Left lung (tissue), 14 donors: ENCODE measurements at places on chromosomes 6 and 20.

GRCh38 chr20:34701405-34702085 lies 2.6 kb upstream of the TP53INP2 start:
- no peak for DNase-seq

- no peak for DNase-seq
These were observed 14.8 kb downstream of the ARMC12 start for GRCh38 chr6:35751594-35751993.

GRCh38 chr20:14830466-14830865 lies 493.1 kb upstream of the FLRT3 start:
- no peak for DNase-seq

- DNase-seq, result no peak
These were observed 11.2 kb downstream of the SLC22A1 start for GRCh38 chr6:160132776-160133338.

DNA sequence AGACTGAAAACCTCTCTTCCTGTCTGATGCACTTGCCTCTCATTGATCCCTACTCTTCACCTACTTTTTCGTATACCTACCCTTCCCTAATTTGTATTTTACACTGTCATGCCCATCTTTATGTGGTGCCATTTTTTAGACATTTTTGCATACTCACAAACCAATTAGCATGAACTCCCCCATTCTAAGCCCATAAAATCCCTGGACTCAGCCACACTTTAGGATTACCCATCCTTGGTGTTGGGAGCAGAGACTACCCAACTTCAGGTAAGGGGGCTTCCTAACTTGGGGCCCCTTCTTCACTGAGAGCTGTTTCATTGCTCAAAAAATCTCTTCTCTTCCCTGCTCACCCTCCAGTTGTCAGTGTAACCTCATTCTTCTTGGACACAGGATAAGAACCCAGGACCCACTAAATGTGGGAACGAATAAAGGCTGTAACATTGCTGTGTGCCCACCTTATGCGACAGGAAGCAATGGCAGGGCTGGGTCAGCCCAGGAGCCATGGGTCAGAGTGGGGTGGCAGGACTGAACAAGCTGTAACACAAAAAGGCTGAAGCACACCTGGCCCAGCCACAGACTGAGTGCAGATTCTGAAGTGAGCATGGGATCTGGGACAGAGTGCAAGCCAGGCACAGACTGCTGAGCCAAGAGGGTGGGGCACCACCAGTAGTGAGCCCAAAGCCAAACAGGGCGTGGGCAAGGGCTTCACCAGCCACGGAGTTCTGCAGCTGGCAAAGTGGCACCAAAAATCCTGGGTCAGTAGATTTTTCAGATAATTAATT lies 789.1 kb upstream of the HS3ST5 start:
- no peak for DNase-seq

DNA sequence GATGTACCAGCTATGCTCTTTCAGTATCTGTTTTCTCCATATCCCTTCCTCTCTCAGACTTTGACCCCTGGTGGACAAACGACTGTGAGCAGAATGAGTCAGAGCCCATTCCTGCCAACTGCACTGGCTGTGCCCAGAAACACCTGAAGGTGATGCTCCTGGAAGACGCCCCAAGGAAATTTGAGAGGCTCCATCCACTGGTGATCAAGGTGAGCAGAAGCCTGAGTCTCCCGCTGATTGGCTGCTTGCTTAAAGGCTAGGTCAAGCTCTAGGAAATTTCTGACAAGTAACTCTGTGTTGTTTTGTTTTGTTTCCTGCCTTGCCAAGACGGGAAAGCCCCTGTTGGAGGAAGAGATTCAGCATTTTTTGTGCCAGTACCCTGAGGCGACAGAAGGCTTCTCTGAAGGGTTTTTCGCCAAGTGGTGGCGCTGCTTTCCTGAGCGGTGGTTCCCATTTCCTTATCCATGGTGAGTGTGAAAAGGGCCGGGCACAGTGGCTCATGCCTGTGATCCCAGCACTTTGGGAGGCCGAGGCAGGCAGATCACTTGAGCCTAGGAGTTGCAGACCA lies 28.6 kb downstream of the C6orf89 start:
- DNase-seq, result no peak

GRCh38 chr6:142934599-142934998 lies 10.4 kb downstream of the HIVEP2 start:
- DNase-seq, result no peak

DNA sequence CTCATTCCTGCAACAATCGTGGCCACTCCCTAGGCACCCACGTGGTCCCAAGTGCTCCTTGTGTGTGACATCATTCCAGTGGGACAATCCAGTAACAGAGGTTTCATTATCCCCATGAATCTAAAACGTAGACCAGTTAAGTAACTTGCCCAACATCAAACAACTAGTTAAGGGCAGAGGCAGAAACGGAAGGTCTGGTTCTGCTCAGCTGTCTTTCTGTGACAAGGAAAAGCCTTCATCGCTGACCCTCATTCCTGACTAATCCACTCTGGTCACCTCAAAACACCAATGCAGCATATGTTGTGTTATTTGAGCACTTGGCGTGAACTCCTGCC lies 261.4 kb upstream of the JARID2 start:
- no peak for DNase-seq

DNA sequence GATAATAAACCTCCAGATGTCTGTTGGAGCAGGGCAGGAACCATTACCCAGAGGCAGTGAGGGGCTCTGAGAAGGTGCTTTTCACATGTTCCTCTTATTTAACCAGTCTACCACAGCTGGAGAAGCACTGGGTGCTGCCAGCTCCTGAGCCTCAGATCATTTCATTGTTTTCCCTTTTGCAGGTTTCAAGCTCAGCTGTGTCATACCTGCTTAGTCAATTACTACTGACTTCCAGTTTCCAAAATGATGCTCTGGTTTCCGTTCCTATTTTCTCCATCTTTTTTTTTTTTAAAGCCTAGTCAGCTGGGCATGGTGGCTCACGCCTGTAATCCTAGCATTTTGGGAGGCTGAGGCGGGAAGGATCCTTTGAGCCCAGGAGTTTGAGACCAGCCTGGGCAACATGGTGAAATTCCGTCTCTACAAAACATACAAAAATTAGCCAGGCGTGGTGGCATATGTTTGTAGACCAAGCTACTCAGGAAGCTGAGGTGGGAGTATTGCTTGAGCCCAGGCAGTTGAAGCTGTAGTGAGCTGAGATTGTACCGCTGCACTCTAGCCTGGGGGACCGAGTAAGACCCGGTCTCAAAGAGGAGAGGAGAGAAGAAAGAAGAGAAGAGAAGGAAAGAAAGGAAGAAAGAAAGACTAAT lies 6.7 kb downstream of the FLOT1 start:
- DNase-seq, result no peak

DNA sequence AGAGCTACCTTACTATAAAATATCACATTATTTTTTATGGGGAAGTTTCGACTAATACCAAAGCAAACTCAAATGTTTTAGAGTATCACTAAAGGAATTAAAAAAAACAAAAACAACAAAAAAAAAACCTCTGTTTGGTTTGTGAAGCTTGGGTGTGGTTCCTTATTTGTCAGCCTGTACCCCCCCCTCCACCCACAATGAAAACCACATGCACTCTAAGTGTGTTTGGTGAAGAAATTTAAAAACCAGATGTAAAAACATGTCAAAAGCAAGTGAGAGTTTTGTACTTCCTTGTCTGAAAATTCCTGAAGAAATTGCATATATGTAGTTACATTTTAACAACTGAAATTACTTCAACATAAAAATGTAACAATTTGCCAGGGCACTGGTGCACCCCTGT lies 3.1 kb downstream of the STK38 start:
- DNase-seq, result no peak

GRCh38 chr20:49430320-49430719 lies 52.1 kb downstream of the KCNB1 start:
- no peak for DNase-seq

DNA sequence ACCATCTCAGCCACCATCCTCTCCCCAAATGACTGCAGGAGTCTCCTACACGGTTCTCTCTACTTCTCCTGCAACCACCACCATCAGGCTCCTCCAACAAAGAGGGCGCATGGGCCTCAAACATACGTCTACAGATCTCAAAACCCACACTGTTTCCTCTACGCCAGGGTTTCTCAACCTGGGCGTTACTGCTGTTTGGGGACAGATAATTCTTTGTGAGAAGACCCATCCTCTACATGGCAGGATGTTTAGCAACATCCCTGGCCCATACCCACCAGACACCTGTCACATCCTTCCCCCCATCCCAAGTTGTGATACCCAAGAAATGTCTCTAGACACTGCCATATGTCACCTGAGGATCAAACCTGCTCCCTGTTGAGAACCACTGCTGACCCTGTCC lies 45.0 kb downstream of the ELMO2 start:
- no peak for DNase-seq
